ENCODE measurements at places on chromosomes 12 and 14.

GRCh38 chr12:23694920-23695319 lies 254.6 kb downstream of the SOX5 start:
- DNase-seq: no peak

DNA sequence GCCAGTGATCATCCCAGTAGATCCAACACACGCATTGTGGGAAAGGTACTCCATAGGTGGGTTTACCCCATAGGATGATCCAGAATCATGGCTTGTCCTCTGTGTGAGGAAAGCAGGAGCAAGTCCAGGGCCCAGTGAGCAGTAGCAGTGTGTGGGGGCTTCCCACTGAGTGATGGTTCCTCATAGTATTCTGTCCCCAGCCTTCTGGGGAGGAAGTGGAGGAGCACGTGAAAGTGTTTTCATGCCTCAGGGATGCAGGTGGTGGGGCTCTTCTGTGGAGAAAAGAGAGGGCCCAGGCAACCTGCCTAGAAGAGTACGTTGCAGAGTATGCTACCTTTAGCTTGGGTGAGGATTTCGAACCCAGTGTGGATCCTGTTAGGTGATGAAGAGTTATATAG lies 56.5 kb downstream of the SUSD6 start:
- no peak for DNase-seq

GRCh38 chr12:104457746-104458693 lies 1.3 kb downstream of the CHST11 start:
- DNase-seq: no peak

DNA sequence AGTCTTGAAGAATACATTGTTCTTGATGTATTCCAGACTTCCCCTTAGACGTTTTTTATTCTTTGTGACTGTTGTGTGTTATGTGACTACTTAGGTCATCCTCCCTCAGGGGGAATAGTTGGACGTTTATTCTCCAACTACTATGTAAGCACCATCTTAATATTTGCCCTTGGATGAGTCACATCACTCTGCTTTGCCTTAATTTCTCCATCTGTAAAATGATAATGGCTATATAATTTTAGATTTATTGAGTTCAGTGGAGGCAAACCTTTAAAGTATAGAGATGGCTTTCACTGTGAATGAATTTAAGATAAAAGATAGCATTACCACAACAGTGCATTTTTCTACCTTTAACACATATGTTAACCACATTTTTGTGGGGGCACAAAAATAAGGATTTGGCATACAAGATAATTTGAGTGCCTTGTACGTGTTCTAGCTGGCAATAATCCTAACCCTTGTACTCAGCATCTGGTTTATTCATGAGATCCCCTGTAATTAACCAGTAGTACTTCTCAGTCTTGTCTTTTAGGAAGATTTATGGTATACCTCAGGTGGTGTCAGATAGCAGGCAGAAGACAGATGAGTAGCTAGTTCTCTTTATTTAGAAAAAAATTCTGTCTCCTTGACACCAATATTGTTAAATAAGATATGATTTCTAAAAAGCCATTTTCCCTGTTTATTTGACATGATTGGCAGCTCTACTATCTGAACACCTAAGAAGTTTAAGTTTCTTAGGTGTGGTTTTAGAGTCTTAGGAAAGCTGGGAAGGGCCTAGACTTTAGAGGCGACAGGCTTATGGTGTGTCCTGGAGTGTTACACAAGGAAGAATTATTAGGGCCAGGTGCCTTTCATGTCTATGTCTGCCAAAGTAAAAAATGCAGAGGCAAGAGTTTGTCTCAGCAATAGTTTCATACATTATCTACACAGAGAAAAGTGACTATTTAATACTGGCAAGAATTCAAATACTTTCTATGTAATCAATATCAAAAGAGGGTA lies 152.3 kb downstream of the RAD51B start:
- no peak for DNase-seq

DNA sequence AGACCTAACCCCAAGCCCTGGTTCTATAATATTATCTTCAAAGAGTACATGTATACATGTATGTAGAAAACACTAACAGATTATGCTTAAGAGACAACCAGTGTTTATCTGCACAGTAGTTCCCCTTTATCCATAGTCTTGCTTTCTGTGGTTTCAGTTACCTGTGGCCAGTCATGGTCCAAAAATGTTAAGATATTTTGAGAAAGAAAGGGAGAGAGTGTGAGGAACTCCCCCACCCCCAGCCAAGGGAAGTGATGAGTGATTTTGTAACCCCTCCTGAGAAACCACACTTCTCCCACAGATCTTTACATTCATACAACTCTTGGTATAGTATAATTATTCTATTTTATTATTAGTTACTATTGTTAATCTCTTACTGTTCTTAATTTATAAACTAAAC lies 77.3 kb upstream of the CNTN1 start:
- DNase-seq: no peak

DNA sequence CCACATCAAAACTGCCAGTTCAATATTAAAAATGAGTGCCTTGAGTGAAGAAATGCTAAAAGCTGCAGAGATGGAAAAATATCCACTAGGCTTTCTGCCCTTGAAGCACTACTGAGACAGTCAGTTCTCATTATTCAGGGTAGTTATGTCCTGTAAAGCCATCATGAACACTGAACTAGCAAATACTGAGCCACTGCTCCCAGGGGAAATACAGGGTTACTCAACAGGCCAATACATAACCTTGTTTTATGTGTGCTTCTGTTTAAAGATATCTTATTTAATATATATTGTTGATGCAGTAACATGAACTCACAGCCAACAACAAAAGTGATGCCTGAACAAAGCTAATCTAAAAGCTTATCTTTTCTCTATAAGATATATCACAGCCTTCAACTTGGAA lies 3.3 kb downstream of the RAD52 start:
- DNase-seq: no peak

- DNase-seq: no peak
Observed at GRCh38 chr12:109582636-109583035, 9.0 kb downstream of the MVK start.

- no peak for DNase-seq
Observed at GRCh38 chr12:122449317-122449716, 26.8 kb upstream of the CLIP1 start.

DNA sequence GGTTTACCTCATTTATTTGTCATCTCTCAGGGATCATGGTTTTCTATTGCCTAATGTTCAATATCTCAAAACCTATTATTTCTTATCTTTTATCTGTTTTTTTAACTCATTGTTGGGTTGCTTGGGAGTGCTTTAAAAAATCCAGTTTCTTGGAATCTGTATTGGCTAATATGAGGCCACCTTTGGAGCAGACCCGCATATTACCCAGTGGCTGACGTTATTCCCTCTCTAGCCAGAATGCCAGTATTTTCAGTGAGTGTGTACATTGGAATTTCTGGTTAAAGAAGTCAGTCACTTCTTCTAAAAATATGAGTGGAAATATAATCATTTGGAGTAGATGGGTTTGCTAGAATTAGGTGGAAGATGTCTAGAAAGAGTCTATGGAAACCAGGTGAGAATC lies 38.3 kb downstream of the PRMT8 start:
- DNase-seq: no peak

- no peak for DNase-seq
Observed at GRCh38 chr12:102876883-102877282, 40.2 kb downstream of the PAH start.
